ENCODE measurements at places on chromosomes 5 and 9.

DNA sequence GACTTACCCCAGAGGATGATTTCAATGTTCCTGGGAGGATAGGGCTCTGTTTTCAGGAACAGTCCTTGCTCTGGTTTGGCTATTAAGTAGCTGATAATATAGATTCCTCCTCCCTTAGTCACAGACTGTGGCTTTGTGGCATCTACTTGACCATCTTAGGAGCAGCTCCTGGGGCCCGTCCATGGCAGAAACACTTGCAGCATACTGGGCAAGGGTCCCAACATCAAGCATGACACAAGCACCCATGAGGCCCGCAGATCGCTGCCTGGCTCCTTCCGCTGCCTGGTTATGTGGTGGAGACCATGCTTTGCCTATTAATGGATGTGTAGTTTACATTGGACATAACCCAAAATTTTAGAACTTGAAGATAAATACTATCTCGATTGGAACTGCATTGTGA is 170.1 kb downstream of the ICE1 start:
- DNase-seq, result no peak

GRCh38 chr9:89923961-89924504 is 319.2 kb downstream of the GADD45G start:
- peak; percentile 73 for DNase-seq

GRCh38 chr5:60929024-60929423 is 15.8 kb downstream of the ERCC8 start:
- peak; percentile 14 for DNase-seq

DNA sequence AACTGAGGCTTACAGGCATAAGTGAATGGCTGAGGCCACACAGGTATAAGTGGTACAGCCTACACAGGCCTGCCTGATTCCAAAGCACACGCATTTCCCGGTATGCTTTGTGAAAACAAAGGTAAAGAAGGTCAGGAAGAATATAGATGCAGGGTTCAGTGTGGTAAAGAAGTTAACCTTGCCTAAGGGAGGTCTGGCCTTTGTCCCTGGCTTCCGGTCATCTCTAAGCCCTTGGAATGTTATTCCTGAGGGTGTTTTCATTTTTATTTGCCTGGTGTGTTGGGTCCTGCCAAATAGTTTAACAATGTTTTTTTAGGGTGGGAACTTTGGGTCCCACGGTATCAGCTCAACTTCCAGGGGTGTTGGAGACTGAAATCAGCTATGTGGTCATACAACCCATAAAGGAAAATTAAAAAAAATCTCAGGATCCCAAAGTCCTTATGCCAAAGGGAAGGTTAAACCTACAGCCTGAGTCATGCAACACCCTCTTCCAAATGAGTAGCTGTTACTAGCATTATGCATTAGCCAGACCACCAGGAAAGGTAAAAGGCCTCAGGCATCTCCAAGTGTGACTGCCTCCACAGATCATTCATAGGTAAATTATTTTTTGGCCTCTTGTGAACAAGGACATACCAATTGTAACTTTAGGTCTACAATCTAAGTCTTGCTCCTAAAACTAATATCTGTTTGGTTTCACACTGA is 124.6 kb downstream of the ATP10B start:
- no peak for DNase-seq

DNA sequence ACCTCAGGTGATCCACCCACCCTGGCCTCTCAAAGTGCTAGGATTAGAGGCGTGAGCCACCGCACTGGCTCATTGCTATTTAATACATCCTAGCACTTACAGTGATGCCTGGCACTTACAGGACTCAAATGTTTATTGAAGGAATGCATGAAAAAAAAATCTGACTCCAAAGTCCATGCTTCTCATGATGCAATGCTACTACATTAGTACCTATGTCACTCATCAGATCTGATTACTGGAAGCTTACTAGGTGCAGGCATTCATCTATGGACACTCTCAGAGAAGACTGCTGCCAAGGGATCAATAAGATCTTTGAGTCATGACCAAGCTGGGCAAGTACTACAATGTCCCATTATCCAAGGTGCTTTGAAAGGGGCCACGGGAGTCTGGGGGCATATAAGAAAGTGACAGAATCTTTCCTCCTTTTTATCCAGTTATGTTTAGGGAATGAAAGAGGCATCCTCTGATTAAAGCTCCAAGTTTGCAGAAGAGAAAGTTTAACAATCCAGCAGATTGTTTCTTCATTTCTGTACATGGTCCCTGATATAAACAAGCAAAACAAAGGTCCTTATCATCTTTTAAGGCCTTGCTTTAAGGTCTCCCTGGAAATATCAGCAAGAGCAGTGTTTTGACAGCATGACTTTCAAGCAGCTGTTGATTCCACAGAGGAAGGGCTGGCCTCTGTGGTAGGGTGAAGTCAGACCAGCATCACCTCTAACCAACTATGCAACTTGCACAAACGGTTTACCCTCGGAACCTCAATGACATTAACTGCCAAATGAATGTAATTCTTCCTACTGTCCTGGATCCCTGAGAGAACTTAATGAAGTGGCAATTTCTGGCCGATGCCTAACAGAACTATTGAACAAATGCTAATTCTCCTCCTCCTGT is 35.9 kb downstream of the ARPC5L start:
- no peak for DNase-seq

DNA sequence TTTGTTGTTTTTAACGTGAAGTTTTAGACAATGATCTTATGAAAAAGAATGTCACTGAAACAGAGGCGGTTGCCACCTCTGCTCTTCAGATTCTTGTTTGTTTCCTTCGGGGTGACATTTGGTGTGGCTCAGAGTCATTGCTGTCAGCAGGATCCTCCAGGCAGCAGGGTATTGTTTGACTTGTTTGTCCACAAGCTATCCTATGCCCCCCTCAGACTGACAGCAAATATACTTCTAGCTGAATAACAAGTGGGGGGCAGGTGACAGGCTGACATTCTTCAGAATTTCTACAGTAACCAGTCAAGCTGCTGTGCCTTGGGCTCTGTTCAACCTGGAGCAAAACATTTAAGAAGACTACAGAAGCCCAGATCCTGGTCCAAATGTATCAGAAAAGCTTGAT is 383.3 kb downstream of the YTHDC2 start:
- DNase-seq, result no peak

- peak; percentile 59 for DNase-seq
These were observed 25.3 kb downstream of the YIPF5 start for GRCh38 chr5:144144956-144145751.

DNA sequence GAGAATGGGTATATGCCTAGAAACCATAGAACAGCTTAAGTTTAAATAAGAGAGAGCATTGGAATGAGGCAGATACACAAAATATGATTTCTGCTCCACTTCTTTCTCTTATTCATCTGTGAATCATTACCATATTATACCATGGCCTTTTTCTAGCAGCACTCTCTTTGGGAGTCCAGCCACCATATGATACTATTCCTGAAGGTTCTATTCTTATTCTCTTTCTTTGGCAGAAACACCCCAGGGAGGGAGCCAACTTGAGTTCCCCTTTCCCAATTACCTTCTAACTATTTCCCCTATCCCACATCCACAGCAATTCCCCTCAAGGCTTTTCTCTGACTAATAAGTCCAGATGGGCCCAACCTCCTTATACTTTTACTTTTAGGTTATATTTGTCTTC is 55.9 kb downstream of the NDUFAF2 start:
- DNase-seq, result no peak

- no peak for DNase-seq
These were observed 6.4 kb downstream of the PHF24 start for GRCh38 chr9:34964458-34964857.

DNA sequence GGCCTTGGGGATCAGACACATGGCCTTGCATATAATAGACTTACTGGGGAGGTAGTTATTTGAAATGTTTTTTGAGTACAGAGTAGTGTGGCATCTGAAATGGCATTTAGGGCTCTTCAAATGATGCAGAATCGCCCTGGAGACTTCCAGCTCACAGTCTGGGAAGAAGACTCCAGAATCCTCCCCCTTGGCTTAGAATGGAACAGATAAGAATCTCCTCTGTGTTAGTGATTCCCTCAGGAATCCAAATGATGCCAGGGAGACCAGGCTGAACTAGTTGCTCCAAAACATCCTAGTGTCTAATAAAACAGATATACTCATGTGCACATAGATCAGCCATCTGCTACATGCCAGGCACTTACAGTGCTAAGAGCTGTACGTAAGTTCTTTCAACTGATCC is 38.6 kb upstream of the SMC5 start:
- no peak for DNase-seq

DNA sequence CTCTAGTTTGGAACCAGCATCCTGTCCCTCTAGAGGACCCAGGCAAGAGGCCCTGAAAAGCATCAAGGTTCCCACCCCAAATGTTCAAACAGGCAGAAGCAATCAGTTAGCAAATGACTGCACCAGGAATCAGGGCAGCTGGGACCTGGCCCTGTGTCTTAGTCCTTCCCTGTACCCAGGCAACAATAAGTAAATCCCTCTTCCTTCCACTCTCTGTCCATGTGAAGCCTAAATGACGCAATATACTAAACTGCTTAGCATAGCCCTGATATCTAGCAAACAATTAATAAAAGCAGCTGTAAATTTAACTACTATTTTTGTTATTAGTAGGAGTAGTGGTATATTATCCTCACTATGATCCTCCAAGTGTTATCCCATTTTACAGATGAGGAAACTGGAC is 13.2 kb upstream of the ADRA1B start:
- no peak for DNase-seq

GRCh38 chr9:70003901-70004714 is 39.5 kb upstream of the MAMDC2 start:
- DNase-seq, result peak; percentile 1

DNA sequence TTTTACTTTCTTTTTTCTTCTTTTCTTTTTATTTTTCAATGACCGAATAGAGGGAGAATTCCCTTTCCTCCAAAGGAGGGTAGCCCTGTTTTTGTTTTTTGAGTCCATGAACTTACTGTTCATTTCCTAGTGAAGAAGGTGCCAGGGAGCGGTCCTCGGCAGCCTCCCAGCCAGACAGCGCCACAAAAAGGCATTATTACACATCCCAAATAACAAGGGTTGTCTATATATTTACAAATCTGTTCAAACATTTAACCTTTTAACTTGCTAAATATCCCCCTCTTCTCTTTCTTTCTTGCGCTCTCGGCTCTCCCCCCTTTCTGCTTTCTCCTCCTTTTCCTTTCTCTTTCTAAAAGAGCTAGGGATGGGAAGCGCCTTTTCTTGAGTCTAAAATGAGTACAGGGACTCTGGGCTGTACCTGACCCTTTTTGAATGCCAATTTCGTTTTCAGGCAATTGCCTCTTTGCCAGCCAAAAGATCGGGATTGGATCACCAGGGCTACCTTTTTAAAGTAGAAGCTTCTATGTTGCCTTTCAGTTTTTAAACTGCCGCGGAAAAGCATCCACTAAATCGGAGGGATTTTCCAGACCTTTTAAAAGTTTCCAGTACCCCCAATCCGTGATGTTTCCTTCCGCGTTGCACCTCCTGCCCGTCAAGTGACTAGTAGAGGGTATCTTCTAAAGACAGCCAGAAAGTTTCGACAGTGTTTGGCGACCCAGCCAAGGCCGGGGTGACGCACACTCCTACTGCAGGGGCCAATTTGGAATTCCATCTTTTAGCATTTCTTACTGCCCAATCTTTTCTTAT is 125.6 kb downstream of the TMEM161B start:
- no peak for DNase-seq

- no peak for DNase-seq
These were observed 8.0 kb upstream of the REEP5 start for GRCh38 chr5:112930082-112930344.

DNA sequence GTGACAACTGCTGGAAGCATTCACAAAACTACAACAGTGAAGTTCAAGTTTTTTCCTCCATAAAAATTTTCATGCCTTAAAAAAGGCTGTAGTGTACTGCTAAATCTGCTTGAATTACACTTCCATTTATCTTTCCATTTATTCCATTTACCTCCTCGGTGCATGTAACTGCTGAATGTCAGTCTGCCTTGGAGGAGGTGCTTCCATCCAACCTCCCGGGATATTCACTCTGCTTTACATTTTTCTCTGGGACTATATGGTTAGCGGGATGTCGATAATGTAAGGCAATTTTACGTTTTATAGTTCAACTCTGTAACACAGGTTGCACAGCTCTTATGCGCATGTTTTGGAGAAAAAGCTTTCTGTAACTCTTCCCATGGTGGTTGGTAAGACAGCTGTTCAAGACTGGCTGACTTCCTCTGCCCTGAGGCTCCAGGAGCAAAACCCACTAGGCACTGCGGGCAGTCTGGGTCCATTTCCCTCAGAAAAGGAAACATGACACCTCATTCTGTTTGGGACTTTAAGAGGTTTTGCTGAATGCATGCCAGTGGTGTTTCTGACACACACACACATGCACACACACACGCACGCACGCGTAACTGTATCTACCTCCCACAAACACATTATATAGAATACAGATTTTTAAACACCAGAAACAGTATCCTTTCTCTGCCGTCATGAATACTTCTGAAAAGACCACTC is 66.1 kb downstream of the SPTLC1 start:
- no peak for DNase-seq

DNA sequence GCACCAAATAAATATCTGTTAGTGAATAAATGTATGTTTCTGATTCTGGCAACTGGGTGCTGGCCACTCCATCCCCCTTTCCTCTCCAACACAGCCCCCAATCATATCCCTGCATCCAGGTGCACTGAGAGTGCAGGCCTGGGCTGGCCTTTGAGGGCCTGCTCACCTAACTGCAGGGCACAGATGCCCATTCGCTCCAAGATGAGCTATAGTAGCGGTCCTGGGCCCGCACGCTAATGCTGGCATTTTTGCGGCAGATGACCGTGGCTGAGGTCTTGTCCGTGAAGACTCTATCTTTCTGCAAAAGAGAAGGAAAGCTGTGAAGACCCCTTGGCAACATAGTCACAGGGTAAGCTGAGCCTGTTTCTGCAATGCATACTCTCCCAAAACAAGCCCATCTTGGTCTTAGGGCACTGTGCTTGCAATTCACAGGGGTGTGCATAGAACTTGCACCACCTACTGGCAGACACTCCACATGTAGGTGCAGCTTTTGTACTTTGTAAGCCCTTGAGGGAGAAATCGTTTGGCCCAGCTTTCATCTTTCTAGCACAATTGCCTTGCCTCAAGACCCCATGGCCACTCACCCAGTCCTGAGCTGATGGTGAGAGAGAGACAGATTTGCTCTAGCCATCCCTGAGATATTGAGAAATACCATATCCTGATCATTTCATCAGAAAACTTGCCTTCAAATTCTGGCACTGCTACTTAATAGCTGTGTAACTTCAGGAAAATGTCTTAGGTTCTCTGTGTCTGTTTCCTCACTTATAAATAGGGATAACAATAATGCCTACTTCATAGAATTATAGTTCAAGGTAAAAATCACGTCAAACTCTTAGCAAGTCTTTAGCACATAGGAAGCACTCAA is 13.5 kb downstream of the IL12B start:
- DNase-seq, result peak; percentile 78

- no peak for DNase-seq
These were observed 254.9 kb downstream of the SAXO1 start for GRCh38 chr9:18778147-18778546.

Data from DMS53 (cell line).